IMR-90 (cell line): ENCODE measurements at places on chromosomes 1 and 21.

DNA sequence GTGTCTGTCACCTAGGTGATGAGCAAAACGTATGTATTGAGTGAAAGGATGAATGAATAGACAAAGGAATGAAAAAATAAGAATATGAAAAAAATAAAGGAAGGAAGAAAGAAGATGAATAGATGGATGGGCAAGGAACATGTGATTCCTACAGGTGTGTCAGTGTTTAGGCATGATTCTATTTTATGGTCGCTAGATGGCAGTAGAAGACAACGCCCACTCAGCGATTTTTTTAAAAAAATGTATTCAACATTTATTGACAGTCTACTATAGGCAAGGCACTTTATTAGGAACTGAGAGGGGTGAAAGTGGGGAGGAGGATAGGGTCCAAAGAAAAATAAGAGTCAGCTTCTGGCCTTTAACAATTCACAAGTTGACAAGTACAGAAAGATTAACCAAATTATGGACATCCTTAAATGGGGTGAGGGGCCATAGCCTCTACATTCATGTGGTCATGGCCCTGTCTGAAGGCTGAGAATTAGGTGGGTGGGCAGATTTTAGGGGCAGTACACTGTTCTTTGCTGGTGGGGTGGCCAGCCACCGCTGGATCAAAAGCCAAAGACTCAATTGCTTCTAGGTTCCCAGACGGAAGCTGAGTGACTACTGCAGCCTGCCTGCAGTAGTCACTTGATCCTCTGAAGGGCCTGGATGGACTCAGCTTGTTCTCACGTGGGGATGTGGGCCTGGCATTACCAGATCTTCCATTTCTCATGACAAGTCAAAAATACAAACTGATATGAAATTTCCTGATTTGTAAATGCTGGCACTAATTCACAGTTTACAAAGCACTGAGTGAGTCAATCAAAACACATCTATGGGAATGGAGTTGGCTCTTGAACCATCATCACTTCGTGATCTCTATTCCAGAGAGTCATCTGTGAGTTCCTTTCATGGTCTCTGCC, 83.9 kb downstream of the FASLG start:
- no peaks in the 10 kb centered on the region; the same call in 1 of the 2 replicates for H3K27me3 ChIP-seq
- H3K4me1 ChIP-seq: peaks cover 7% of the 10 kb centered on the region
- H3K27ac ChIP-seq: no peak overlapping the region
- DNase-seq: peak; percentile 51
- H3K4me3 ChIP-seq: no peak overlapping the region
- no peaks in the 10 kb centered on the region for H3K36me3 ChIP-seq

DNA sequence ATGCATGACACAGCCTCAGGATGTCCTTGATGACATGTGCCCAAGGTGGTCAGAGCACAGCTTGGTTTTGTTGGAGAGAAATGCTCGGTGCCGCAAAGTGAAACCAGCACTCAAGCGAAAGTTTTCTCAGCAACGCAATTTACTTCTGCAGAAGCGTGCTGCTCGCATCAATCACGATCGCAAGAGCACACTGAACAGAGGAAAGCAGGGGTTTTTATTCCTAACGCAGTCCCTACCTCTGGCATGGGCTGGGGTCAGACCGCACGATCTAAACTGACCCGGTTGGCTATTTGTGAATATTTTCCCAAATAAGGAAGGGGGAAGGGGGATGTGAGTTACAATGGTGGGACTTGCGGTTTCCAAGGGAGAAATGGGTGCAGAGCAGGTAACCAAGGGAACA, 809 bp upstream of the ZNF669 start:
- H3K27me3 ChIP-seq: no peaks in the 10 kb centered on the region
- no peak overlapping the region for H3K4me3 ChIP-seq
- H3K4me1 ChIP-seq: no peaks in the 10 kb centered on the region
- H3K36me3 ChIP-seq: peaks cover 12% of the 10 kb centered on the region

DNA sequence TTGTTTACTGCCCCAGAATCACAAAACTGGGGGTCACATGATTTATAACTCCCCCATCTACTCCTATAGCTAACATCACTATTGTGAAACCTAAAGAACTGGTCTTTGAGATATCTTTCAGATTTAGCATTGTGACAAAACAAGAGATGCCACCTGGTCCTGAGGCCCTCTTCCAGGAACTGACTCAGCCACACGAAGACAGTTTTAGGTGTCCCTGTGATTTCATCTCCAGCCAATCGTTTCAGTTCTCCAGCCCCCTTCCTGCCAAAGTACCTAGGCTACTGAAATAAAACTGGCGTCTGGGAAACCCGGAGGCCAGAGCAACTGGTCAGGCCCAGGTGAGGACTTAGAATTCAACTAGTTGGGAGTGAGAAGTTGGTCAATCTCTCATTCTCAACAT, 36.6 kb downstream of the TBX19 start:
- no peak overlapping the region for H3K27ac ChIP-seq
- H3K4me1 ChIP-seq: peaks cover 4% of the 10 kb centered on the region; the same call in 1 of the 2 replicates
- no peaks in the 10 kb centered on the region for H3K27me3 ChIP-seq
- H3K36me3 ChIP-seq: no peaks in the 10 kb centered on the region
- H3K4me3 ChIP-seq: no peak overlapping the region

DNA sequence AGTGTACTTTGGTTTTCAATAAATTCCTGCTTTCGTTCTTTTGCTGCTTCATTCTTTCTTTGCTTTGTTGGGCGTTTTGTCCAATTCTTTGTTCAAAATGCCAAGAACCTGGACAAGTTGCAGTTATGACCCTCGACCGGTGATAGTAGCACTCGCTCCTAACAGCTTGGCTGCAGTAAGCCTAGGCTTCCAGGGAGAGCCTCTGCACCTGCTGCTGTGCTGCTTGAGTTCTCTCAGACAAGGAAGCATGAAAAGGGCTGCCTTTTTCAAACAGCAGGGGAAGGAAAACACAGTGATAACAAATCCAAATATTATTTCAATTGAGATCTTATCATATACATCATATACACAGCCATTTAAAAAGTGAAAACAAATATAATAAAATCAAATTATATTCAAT, 12.8 kb upstream of the RIPK4 start:
- peaks cover 58% of the 10 kb centered on the region for H3K27me3 ChIP-seq
- no peaks in the 10 kb centered on the region for H3K36me3 ChIP-seq
- no peaks in the 10 kb centered on the region for H3K4me1 ChIP-seq
- no peak overlapping the region for H3K4me3 ChIP-seq

DNA sequence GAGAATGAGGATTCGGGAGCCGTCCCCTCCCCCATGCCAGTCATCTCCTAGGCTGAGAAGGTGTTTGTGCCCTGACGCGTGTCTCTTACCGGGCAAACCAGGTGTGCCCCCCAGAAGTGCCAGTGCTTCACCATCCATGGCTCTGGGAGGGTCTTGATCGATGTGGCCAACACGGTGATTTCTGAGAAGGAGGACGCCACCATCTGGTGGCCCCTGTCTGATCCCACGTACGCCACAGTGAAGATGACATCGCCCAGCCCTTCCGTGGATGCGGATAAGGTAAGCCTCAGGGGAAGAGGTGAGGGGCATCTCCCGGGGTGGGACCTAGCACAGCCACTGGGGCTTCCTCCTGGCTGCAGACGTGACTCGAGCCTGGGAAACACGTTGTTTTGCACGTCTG, 959 bp downstream of the PADI6 start:
- no peak overlapping the region for H3K27ac ChIP-seq
- H3K4me1 ChIP-seq: no peaks in the 10 kb centered on the region
- H3K36me3 ChIP-seq: no peaks in the 10 kb centered on the region
- DNase-seq: no peak
- no peak overlapping the region for H3K4me3 ChIP-seq

GRCh38 chr21:21631961-21632360, 633.8 kb downstream of the NCAM2 start:
- H3K4me3 ChIP-seq: no peak overlapping the region
- H3K36me3 ChIP-seq: no peaks in the 10 kb centered on the region
- H3K4me1 ChIP-seq: no peaks in the 10 kb centered on the region
- H3K27ac ChIP-seq: no peak overlapping the region
- DNase-seq: peak; percentile 17
- no peaks in the 10 kb centered on the region for H3K27me3 ChIP-seq

GRCh38 chr1:212286556-212287131, 1.4 kb downstream of the PPP2R5A start:
- DNase-seq: peak; percentile 6
- peak overlapping the region; percentile 91 for H3K27ac ChIP-seq
- H3K4me3 ChIP-seq: peak overlapping the region; percentile 78

DNA sequence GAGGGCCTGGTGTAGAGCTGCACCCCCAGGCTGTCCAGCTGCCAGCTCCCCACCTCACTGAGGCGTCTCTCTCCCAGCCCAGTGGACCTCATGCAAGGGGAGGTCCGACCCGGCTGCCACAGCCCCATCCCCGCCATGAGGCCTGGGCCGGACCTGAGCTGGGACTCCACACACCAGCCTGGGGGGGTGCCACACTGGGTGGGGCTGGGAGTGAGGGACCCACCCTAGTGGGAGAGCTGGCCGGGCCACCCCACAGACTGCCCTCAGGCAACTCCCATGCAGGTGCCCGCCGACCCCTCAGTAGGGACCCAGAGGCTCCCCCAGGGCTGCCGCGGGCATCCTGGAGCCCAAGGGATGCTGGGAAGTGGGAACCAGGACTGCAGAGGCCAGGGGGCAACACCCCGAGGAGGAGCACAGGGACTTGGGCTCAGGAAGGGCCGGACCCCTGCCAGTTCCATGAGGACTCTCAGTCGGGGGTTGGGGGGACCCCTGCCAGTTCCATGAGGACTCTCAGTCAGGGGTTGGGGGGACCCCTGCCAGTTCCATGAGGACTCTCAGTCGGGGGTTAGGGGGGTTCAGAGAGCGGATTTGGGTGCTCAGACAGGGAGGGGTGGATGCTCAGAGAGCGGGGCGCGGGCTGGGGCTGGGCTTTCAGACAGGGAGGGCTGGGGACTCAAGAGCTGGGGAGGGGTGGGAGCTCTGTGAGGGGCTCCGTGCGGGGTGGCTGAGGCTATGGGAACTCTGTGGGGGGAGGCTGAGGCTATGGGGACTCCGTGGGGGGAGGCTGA, 1.2 kb upstream of the RNF223 start:
- peaks cover 11% of the 10 kb centered on the region for H3K4me1 ChIP-seq
- H3K27me3 ChIP-seq: no peaks in the 10 kb centered on the region; the same call in 1 of the 2 replicates
- no peaks in the 10 kb centered on the region for H3K36me3 ChIP-seq
- no peak overlapping the region for H3K4me3 ChIP-seq
- H3K27ac ChIP-seq: no peak overlapping the region

DNA sequence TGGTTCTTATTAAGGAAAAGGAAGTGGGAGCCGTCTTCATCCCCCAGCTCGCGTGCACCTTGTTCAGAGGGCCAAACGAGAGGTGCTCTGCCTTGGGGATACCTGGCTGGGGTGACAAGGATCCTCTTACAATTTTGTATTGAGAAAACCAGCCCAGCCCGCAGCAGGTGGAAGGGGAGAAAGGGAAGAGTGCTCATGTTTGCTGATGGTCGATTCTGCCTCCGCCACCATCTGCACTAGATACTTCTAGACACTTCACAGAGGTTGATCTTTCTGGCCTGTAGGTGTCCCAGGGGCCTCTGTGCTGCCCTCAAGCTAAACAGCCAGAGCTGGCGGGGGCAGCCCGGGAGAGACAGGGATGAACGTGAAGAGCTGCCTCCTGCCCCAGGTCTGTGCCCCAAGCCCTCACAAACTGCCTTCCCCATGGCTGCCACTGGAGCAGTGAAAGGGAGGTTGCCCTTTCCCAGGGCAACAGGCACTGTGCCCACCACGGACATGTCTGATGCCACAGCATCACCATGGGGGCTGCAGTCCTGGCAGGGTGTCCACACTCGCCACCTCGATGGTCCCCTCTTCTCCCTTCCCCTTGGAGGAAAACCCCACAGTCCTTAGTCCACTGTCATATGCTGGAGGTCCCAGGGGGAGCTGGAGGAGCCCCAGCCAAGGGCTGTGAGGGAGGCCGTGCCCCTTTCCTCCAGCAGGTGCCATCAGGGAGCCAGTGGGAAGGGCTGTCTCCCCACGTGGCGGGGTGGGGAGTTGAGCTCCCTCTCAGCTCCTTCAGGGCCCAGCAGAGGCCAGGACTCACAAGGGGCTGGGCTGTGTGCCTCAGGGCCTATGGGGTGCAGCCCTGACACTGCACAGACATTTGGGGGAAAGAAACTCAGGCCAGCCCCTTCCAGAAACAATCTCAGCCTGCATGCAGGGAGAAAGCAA, 8.1 kb downstream of the ADPRS start:
- H3K36me3 ChIP-seq: peaks cover 33% of the 10 kb centered on the region
- H3K4me1 ChIP-seq: no peaks in the 10 kb centered on the region
- H3K27me3 ChIP-seq: no peaks in the 10 kb centered on the region
- no peak overlapping the region for H3K4me3 ChIP-seq

- H3K27me3 ChIP-seq: no peaks in the 10 kb centered on the region
- no peak overlapping the region for H3K27ac ChIP-seq
- H3K4me3 ChIP-seq: no peak overlapping the region
- DNase-seq: no peak
- H3K4me1 ChIP-seq: no peaks in the 10 kb centered on the region; the same call in 1 of the 2 replicates
Observed at GRCh38 chr21:43986544-43987451, 25.3 kb upstream of the TRAPPC10 start.

DNA sequence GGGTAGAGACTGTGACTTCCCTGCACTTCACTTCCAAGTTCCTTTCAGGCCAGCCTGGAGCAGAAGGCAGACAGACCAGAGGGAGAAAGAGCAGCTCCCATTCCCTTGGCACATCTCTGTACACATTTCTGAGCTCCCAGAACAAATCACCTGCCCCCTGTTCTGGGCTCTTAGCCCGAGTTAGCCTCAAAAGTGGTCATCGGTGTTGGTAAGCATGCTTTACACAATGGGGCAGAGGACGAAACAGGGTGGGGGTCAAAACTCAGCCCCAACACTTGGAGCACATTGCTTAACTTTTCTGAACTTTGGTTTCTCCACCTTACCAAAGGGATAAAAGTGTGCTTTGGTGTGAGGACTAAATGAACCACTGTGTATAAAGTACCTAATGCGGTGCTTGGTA, 98.7 kb downstream of the DAB1 start:
- H3K4me3 ChIP-seq: no peak overlapping the region
- no peaks in the 10 kb centered on the region for H3K4me1 ChIP-seq
- no peaks in the 10 kb centered on the region for H3K36me3 ChIP-seq
- H3K27ac ChIP-seq: no peak overlapping the region

DNA sequence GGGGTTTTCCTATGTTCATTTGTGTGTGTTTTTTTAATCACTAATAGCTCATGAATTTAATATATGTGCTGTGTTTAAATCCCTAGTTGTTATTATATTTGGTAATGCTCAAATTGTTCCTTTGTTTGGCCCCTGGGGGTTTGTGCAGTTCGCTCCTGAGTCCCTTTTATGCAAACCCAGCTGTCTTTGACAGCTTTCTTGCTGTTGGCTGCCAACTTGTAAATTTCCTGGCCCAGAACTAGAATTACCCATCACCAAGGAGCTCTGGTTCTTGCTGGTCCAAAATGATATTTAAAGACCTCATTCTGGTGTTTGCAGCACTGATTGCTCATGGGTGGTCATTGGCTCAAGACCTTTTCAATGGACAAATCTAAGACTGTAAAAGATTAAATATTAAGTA, 39.6 kb upstream of the PGBD5 start:
- no peak for DNase-seq
- H3K36me3 ChIP-seq: no peaks in the 10 kb centered on the region

DNA sequence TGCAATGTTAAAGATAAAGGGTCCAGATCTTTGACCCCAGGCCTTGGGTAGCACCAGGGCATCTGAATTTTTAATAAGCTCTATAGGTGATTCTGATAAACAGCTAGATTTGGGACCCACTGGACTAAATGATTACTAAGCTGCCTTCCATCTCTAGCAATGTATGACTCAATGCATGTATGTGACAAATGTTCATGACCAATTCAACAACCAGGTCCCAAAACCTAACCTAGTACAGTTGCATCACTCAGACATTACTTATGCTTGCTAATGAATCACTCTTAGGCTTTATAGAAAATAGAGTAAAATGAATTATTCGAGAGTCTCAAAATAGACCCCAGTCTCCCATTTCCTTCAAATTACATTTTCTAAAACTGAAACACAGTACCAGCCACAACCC, 35.5 kb downstream of the RCAN1 start:
- no peaks in the 10 kb centered on the region for H3K36me3 ChIP-seq
- no peaks in the 10 kb centered on the region for H3K27me3 ChIP-seq
- DNase-seq: peak; percentile 86
